ENCODE measurements at places on chromosomes 11 and 22.

- no peak for DNase-seq
Observed at GRCh38 chr11:20156876-20157613, 3.2 kb downstream of the DBX1 start.

- DNase-seq: no peak
Observed at GRCh38 chr11:13767471-13767870, 99.0 kb downstream of the FAR1 start.

DNA sequence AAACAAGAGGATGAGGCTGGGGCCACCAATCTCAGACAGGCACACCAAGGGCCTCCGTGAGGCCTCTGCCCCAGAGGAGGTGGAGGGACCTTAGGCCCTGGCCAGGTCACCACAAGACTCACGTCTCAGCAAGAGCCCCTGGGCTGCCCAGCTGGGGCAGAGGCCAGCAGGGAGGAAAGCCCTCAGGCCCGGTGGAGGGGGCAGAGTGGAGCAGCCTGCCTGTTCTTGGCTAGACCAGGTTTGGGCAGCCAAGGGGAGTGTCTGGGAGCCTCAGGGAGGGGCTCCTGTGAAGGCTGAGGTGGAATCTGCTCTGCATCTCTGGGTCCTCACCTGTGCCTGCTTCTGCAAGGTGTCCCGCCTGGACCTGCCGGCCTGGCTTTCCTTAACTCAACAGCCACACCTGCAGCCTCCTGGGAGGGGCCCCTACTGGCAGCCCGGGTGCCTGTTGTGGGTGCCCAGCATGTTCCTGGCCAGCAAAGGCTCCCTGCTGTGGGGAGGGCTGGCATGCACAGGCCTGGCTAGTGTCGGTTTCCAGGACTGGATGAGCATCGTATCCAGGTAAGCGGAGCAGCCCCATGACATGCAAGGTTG, 11.9 kb downstream of the TTLL12 start:
- no peak for DNase-seq

GRCh38 chr22:45223304-45224117, 17.2 kb downstream of the KIAA0930 start:
- no peak for DNase-seq

DNA sequence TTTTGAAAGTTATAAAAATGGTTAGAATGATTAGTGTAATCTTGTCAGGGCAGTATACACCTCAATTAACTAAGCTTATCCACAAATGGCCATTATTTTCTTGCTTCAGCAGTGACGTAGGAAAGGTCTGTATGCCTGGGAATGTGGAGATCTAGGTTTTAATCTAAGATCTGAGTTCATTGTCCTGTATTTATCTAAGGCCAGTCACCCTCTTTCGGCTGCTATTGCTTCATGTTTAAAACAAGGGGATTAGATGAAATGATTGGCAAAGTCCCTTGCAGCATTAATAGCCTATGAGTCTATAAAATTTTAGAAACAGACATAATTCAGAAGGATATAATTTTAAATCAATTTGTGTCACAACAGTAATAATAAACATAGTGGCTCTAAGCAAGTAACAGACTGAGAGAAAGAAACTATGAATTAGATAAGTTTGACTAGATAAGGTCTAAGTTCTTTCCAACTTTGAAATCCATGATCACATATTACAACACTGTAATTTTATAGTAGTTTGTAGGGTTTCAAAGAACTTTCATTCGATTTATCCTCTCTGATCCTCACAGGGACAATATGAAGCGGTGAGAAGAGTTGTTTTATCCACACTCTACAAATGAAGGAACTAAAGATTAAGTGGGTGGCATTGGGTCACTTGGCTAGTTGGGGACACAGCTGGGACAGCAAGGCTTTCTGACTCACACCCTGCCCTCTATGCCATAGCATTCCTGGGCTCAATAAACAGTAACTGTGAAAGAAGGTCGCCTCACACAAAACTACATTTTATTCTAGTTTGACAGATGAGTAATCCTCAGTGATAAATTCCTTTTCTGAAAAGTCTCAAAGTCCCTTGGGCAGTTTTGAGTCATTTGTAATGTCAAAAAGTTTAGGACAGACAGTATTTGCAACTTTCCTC, 60.6 kb upstream of the RDX start:
- no peak for DNase-seq
